Omental fat pad (tissue), 4 donors: ENCODE measurements at places on chromosomes 12 and 14. TPM values are rescaled to one million over a fixed set of nuclear protein-coding genes. Genes with fewer than 3 reads are reported as not detected.

SERPINA10 gene
- total RNA-seq: not detected

NEDD1 gene
- 14.1 TPM for total RNA-seq

TSHR gene
- total RNA-seq: 0.36 TPM

DDN gene
- not detected for total RNA-seq

ENDOU gene
- total RNA-seq: 2.3 TPM

SERPINA5 gene
- total RNA-seq: 0.24 TPM

PRH1 gene
- total RNA-seq: 23.2 TPM

PUS7L gene
- total RNA-seq: 6.8 TPM

GRCh38 chr14:98808494-98809407, 463.2 kb downstream of the BCL11B start:
- DNase-seq: no peak

DNA sequence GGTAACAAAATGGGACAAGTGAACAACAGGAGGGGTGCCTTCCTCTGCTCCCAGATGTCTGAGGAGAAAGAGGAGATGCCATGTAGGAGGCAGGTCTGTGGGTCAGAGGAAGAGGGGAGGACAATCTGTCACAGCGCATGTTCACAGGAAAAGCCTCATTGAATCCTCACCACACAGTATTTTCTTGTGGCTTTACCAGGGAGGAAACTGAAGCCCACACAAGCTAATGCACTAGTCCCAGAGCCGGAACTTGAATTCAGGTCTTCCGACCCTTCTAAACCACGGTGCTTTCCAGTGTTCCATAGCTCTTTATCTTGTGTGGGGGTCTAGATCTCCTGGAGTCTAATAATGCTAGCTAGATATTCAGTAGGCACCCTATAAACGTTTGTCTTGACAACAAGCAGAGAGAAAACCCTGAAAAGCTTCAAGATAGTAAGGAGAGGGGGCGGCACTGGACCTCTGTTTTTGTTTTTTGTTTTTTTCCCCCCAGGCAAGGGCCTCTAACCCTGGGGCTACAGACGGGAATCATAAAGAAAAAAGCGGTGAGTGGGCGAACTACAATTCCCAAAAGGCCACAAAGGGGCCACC, 371 bp upstream of the SHMT2 start:
- no peak for DNase-seq

DNA sequence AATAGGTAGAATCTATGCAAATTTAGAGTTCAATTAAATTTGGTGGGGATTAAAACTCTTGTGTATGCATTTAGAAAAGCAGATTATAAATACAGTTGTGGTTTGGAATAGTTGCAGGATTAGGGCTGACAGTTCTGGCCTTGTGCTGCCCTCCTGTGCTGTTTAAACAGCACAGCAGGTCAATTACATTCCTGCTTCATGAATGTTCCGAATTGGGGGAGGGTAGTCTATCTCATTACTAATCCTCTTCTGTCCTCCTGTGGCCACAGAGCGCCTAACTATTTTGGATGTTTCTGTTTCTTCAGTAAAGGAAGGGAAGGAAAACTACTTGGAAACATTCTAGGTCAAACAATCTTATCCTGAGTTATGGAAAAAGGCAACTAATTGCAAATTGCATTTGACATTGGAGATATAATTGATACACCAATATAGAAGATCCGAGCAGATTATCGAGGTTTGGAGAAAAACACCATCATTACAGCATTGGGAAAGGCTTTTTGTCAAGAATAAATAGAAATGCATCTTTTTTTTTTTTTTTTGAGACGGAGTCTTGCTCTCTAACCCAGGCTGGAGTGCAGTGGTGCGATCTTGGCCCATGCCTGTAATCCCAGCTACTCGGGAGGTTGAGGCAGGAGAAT, 8.7 kb upstream of the GPR19 start:
- DNase-seq: no peak

DNA sequence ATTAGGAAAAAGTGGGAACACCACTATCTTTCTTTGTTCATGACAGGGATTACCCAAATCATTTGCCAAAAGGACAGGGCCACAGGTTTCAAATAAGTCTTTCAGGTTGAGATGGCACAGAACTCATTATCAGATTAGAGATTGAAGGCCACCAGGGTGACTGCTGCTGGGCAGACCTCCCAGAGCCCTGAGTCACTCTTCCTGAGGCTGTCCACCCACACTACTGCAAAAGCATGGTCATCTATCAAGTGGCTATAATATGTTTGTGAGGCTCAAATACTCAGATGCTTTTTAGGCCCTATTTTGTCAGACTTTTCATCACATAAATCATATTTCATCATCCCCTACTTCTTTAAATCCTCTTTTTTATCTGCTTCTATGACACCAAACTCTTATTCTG, 155.3 kb upstream of the CCDC196 start:
- DNase-seq: no peak

- no peak for DNase-seq
Observed at GRCh38 chr12:84594157-84594556, 318.4 kb downstream of the SLC6A15 start.

DNA sequence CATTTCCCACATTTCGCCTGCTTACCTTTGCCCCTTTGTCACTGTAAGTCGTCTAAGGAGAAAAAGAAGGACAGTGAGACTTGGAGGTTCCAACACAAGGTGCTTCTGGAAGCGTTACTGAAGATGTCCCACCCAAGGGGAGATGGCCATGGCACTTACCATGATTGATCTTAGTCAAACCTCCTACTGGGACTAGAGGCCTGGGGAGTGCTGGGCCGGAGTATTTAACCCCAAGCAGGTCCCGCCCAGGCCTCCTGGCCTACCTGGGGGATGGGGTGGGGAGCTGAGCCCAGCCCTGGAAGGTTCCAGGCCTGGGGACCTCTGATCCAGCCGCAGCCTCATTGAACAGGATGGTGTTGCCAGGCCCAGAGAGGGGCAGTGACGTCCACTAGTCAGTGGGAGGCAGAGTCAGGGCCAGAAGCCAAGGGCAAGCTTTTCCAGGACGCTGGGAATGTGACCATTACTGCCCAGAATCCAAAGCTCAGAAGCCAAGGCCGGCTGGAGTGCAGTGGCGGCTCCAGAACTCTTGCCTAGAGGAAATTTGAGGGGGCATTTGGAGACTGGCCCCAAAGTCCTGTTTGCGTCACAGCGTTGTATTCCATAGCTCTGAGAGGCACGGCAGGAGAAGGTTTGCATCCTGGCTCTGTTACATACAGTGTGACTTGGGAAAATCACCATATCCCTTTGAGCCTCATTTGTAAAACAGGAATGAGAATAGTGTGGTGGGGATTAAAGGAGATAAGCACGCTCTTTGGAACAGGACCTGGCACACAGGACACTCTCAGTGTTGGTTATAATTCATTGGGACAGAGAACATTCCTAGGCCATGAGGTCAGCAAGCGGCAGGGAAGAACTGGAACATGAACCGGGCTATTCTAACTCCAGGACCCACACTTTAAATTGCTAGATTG, at the start of gene HPD:
HPD (minus strand) TSS at position 198 of the 911 bp plus-strand sequence; CDS start at position 162, 36 bp downstream.
- no peak for DNase-seq

GRCh38 chr12:15823360-15824128, 34.4 kb upstream of the EPS8 start:
- no peak for DNase-seq

GRCh38 chr14:79438696-79439342, 772.5 kb downstream of the DIO2 start:
- DNase-seq: no peak

DNA sequence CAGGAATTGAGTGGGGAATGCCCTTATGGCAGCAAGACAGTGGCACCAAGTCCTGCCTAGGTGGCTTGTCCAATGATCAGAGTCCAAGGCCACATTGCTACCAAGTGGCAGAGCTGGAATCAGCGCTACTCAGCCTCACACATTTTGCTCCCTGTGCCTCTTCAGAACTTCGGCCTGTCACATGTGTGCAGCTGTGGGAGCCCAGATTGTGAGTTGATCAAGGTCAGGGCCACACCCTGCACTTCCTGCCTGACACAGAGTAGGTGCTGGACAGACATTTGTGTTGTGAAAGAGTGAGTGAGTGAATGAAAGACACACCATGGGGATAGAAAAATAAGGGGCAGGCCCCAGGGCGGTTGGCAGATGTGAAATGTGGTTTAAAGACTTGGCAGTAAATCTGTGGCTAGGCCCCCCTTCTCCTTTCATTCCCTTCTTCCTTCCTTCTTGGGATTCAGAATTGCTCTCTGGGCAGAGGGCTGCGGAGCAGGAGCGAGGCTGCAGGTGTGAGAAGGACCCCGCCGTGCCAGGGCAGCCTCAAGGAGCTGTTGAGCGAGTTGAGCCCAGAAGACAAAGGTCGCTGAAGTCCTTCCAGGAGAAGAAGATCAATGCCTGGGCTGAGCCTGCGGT, 83.5 kb downstream of the SLC25A47 start:
- DNase-seq: no peak

DNA sequence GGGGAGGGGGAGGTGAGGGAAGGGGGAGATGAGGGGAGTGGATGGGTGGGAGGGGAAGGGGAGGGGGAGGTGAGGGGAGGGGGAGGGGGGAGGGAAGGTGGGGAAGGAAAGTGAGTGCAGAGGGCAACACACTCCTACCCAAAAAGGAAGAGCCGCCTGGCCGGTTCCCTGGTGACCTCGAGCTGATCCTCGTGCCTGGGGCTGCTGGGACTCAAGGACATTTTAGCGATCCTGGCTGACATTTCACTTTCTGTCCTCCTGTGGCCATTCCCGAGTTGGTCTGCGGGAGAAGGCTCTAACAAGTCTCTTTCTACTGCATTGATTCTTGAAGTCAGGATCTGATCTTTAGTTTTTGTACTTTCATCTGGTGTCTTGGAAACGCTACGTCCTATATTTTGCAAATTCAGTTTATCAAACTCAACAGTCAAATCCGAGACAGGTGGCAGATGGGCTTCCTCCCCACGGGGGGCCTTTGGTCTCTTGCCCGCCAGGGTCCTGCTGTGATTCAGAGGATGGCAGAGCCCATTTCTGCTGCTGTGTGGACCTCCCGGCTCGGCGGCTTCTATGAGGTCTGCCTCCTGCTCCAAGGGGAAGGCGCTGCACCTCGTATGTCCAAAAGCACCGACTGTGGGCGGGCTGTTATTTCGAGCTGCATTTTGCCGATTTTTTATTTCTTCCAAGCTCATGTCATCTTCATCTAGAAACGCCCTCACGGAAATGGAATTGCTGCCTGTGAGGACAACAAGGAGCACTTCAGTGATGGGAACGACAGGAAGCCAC, 19.1 kb downstream of the PGAM5 start:
- DNase-seq: no peak

- no peak for DNase-seq
Observed at GRCh38 chr12:13318231-13319015, 121.9 kb downstream of the EMP1 start.

- no peak for DNase-seq
Observed at GRCh38 chr12:26564391-26564790, 268.6 kb downstream of the ITPR2 start.

GRCh38 chr12:21910657-21911056, 30.6 kb downstream of the ABCC9 start:
- no peak for DNase-seq

- DNase-seq: no peak
Observed at GRCh38 chr14:103593577-103593976, 30.8 kb downstream of the COA8 start.

DNA sequence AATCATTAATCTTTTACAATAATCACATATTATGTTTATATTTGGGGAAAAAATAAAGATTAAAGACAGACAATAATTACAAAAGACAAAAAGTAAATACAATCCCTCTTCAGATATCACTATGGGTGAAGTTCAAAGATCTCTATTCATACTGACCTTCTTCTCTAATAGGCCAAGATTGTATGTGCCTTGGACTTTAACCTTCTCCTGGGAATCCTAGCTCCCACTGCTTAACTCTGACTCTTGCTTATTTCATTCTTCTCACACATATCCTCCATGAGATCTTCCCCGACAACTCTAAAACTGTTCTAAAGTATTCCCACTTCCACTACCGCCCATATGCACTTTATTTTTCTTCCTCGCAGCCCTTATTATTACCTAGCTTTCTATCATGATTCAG, 83.8 kb downstream of the EEA1 start:
- no peak for DNase-seq

- no peak for DNase-seq
Observed at GRCh38 chr14:22515929-22516328, 73.1 kb downstream of the DAD1 start.

GRCh38 chr14:70289138-70289537, 70.3 kb downstream of the COX16 start:
- DNase-seq: no peak

DNA sequence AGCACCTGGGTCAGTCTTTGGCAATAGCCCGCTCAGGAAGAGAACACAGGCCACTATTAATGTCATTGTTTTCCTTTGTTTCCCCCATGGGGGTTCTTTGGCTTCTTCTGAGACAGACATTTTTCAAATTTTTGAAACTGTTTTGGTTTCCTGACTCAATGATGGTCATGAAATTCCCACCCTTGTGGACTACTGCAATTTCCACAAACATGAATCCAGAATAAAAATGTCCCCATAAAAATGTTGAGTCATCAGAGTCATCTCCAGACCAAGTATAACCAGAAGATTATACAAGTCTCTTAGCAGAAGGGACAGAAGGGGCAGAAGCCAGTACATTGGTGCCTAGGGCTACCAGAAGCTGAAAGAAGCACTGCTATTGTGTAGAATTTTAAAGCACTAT, 29.1 kb downstream of the SLCO1A2 start:
- DNase-seq: no peak

DNA sequence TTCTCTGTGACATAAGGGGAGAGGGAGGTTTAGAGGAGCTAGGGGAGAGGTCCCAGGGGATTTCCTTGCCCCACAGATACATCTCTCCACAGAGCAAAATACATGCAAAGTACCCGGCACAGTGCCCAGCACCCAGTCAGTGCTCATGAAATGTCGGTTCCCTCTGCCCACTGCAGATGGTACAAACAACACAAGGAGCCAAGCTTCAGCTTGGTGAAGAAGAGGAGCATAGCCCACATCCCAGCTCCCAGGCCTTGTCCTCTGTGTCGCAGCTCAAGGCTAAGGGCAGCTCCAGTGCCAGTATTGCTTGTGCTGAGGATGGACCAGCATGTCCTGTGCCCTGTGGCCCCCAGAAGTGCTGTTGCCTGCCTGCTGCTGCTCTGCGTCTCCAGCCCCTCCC, 35.0 kb upstream of the FKBP4 start:
- no peak for DNase-seq

GRCh38 chr14:65824285-65824977, 411.9 kb downstream of the FUT8 start:
- no peak for DNase-seq
